ENCODE measurements at places on chromosomes 11 and 22.
A peak's percentile ranks its signal among the peaks of the same experiment; 100 is the strongest.

- DNase-seq, result no peak
Observed at GRCh38 chr11:58994171-58994570, 54.9 kb downstream of the GLYATL1 start.

DNA sequence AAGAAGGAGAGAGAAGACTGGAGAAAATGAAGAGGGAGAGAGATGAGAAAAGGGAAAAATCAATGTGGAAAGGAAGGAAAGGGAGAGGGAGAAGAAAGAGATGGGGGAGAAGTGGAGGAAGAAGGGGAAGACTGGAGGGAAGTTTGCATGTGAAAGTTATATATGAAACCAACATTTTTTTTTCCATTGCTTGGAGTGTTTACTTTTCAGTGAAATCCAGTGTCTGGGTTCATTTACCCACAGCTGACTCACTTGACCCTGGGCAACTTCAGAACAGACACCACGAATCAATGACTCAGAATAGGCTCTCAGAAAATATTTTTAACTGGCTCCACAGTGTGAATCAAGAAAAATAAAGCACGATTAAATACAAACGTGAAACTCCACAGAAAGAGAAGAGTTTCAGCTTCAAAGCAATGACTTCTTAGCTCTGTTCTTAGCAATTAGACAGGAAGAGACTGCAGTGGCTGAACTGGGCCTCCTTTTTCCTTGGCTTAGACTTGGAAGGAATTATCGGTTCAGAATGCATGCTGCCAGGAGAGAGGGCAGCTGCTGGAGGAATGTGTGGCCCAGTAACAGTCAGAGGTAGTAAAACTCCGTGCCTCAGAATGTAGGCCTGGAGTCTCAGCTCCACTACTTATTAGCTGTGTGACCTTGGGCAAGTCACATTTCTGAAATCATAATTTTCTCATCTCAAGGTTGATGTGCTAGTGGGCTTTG lies 237.5 kb downstream of the MIAT start:
- DNase-seq, result peak; percentile 98

DNA sequence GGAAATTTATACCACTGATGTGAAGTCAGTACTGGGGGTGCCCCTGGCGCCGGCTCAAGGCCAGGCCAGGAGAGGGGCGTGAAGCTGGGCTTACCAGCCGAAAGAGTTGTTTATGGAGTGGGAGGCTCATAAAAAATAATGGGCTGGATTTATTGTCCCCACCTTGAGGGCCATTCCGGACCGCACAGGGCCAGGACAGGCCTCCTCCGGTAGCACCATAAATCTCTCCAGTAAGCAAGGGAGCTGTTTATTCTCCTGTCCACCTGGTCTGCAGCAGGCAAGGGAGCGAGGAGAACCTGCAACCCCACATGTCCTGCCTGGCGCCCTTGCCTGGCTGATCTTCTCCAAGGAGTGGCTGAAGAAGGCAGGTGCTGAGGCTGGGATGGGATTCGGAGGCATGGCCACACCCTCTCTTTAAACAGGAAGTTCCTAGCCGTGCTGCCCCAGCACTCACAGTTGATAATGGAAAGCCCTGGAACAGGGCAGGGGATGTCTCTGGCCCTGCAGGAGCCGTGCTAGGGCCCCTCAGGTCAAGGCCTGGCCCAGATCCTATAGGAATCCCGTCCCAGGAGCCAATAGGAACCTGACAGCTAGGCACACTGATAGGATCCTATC lies 65.1 kb downstream of the SCUBE1 start:
- DNase-seq, result no peak

DNA sequence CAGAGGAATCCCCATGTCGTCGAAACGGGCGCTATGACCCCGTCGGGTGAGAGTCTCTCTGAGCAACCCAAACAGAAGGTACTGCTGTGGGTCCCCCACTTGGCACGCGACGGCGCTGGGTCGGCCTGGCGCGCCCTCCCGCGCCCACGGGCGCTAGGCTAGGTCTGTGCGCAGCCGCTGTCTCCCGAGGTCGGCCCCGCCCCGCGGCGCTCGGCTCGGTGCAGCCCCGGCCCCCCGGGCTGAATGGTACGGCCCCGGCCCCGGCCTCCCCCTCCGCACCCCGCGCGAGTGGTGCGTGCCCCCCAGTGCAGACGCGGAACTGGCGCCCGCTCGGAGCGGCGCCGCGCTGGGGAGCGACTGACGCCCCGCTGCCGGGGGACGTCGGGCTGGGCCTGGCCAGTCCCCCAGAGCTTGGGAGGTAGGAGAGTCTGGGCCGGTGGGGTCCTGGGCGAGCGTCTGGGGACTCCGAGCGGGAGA lies at the start of gene MADD:
Gene MADD, plus strand, starts transcription at position 305 of the 477 bp plus-strand sequence.
- peak; percentile 82 for DNase-seq

All from fibroblast of skin of back (primary cell).